ENCODE measurements at places on chromosomes 13 and 19.

GRCh38 chr13:99845161-99845874 lies 126.2 kb downstream of the ZIC5 start:
- DNase-seq: no peak

DNA sequence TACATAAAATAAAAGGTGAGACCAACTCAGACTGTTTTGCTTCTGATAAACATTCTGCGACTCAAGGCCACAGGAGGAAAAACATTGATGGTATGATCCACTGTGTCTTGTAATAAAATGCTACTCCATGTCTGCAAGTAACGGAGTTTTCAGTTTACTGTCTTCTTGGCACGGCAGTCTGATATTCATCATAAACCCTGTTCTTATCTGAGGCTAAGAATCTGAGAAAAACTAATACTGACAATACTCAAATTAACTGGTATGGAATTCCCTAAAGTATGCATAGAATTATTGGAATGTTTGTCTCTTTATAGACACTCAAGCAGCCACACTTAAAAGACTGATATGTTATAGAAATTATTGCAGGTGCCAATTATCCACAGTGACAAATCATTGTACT lies 125.5 kb downstream of the TBC1D4 start:
- DNase-seq: no peak

DNA sequence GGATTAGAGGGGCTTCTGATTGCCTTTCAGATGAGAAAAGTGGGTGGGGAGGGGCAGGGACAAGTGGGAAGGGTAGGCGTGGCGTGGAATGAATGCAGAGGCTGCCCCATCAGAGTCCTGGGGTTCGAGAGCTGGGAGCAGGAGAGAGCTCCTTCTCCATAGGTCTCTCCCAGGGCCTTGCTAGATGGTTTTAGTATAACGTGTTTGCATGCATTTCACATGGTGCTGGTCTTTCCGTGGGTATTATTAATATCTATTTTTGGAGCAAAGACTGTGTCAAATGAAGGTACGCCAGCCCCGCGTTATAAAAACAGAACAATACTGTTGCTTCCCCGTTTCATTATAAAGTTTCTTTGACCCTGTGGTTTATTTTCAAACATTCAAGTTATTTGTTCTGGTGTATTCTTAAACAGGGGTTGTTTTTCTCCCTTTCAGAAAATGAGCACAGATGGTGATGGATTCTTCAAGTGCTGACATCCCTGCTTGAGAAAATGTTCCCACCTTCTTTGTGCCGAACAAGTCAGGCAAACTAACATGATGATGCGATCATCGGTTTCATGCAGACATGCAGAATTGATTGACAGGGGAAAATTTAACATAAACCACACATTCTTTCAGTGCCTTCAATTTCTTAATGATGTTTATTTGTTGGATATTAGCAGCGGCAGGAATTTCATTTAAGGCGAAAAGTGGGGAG lies 62.1 kb upstream of the ZNF536 start:
- no peak for DNase-seq

- DNase-seq: no peak
Observed at GRCh38 chr13:77118134-77118533, 91.2 kb upstream of the FBXL3 start.

- DNase-seq: peak; percentile 54
Observed at GRCh38 chr13:39385621-39386231, 217.3 kb downstream of the LHFPL6 start.

DNA sequence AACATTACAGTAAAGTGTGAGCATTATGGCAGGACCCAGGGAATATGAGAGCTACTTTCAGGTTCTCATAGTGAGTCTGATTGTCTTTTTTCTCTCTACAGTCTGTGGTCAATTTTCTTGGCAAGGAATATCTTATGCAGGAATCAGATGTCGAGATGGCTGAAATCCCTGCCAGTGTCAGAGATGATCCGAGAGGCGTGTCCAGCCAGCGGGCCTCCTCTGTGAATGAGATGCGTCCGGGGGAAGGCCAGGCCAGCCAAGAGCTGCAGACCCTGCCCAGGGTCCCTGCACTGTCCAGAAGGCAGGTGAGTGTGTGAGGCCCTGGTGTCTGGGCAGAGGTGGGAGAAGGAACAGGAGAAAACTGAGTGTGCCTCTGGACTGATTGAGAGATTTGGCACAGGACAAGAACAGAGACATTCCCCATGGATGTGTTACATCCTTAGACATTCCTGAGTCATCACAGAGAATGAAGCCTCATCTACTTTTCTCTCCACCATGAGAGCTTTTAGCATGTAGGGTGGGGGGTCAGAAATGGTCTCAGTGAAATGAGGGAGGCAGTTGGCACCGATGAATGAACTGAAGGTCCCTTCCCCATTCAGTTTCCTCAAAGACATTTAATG lies 27.3 kb upstream of the EDDM13 start:
- DNase-seq: no peak

DNA sequence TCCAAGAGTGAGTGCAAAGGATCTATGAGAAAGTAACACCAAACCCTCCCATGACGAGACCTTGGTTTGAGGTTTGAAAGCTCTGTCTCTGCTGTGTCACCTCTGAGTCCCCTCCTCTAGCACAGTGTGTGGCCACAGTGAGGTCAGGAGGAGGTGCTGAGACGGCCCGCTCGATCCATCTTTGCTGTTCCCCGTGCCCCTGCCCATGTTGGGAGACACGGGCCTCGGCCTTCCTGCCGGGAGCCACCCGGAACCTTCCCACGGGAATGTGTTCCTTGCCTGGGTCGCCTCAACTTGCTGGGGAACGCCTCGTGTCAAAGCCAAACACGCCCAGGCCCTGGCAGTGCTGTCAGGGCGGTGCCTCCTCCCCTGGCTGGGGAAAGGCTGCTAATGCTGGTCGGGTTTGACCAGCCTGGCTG lies 10.1 kb downstream of the NANOS3 start:
- no peak for DNase-seq

GRCh38 chr19:14160017-14160703 lies 23.8 kb upstream of the ASF1B start:
- DNase-seq: no peak

- no peak for DNase-seq
Observed at GRCh38 chr13:19726611-19727010, 56.1 kb downstream of the PSPC1 start.

GRCh38 chr19:16125737-16126495 lies 14.2 kb downstream of the RAB8A start:
- no peak for DNase-seq

- DNase-seq: no peak
Observed at GRCh38 chr13:59730026-59730425, 433.7 kb downstream of the DIAPH3 start.

DNA sequence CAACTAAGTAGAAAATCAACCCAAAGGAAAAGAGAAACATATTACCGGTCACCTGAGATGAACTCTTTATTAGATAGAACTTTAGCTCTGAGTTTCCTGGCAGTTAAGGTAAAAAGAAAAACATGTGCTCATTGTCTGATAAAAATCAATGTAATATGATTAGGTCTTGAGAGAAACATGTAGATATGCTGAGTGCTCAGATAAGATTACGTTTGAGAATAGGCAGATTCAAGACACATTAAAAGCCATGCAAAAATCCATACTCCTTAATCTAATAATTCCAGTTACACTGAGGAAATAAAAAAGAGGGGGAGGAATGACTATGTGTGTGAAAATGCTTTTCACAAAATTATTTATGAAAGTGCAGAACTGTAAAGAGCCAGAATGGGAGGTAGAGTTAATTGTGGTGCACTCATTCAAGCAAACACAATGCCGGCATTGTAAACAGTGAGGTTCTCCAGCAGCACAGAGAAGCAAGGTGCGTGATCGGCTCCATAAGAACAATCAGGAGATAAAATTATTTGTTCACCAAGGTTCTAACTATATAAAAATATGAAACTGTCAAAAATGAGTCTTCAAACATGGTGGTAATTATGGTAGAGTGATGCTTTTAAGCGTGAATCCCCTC lies 88.8 kb downstream of the MBNL2 start:
- DNase-seq: no peak

DNA sequence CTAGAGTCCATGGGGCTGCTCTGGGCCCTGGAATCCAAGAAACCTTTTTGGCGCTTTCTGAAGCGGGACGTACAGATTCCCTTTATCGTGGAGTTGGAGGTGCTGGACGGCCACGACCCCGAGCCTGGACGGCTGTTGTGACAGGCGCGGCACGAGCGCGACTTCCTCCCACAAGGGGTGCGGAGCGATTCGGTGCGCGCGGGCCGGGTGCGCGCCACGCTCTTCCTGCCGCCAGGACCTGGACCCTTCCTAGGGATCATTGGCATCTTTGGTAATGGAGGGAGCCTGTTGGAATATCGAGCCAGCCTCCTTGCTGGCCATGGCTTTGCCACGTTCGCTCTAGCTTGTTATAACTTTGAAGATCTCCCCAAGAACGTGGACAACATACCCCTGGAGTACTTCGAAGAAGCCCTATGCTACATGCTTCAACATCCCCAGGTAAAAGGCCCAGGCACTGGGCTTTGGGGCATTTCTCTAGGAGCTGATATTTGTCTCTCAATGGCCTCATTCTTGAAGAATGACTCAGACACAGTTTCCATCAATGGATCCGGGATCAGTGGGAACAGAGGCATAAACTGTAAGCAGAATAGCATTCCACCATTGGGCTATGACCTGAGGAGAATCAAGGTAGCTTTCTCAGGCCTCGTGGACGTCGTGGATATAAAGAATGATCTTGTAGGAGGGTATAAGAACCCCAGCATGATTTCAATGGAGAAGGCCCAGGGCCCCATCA lies 3.5 kb upstream of the ZFP82 start:
- DNase-seq: no peak

DNA sequence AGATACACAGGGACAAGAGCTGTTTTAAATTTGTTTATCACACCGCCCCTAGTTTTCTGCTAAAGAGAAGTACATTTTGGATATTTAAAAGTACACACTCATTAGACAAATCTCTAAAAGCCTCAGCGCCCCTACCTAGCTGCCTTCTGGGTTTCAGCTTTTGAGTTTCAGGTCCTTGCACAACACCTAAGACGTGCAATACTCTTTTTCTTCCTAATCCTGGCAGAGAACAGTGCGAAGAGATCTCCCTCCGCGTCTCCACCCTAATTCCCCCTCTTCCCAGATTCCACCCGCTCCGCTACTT lies 421 bp upstream of the KLF5 start:
- no peak for DNase-seq

GRCh38 chr13:112350300-112350699 lies 25.9 kb upstream of the SPACA7 start:
- no peak for DNase-seq

DNA sequence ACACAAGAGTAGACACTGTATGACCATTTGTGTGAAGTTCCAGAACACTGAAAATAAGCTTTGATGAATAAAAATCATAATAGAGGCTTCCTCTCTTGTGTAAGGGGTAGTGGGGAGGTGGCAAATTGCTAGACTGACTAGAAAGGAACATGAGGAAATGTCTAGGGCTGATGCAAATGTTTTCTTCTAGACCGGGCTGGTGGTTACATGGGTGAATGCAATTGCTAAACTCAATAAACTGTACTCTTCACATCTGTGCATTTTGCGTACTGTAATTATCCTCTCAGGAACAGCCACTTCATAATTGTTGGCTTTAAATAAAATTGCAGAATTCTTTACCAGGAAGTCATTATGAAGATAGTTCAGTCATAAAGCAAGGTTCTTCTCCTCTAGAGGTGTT lies 5.2 kb upstream of the KBTBD7 start:
- DNase-seq: no peak

GRCh38 chr13:44429311-44429710 lies 55.7 kb downstream of the SERP2 start:
- DNase-seq: no peak

- DNase-seq: no peak
Observed at GRCh38 chr19:39390451-39390750, 505 bp downstream of the PAF1 start.

GRCh38 chr19:3055741-3056416 lies 6.4 kb downstream of the TLE5 start:
- peak; percentile 61 for DNase-seq

DNA sequence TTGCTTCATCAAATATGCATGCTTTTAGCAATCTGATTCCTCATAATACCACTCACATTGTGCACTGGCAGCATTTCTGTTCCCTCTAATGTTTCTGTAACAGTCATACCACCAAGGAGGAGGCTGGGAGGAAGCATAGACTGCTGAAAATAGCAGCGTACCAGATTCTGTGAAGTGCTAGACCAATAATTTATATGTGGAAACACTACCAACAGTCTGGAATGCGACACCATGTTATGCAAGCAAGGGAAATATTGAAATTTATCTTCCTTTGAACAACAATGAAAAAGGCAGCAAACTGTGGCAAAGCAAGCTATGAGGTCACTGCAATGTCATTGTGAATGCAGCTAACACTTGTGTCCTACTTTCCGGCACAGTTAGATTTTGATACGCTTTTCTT lies 1388.0 kb downstream of the EFNB2 start:
- DNase-seq: no peak

GRCh38 chr19:30559446-30559845 lies 187.3 kb downstream of the ZNF536 start:
- no peak for DNase-seq

GRCh38 chr13:114097212-114097892 lies 35.1 kb downstream of the RASA3 start:
- DNase-seq: no peak

DNA sequence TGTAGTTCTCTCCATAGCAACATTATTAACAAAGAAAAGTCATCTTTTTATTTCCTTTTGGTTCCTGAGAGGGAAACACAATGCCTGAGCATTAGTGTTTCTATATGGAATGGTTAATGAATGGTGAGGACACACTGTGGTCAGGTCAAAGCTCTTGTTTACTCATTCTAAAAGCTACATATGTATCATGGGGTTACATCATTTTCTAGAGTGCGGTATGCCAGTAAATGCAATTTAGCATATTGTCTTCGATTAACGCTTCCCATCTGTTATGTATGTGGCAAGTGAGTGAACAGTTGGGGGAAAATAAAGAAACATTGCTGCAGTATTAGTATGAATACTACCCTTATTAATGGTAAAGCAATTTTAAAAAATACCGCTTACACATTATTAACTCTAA lies 1152.2 kb upstream of the SPRY2 start:
- no peak for DNase-seq

DNA sequence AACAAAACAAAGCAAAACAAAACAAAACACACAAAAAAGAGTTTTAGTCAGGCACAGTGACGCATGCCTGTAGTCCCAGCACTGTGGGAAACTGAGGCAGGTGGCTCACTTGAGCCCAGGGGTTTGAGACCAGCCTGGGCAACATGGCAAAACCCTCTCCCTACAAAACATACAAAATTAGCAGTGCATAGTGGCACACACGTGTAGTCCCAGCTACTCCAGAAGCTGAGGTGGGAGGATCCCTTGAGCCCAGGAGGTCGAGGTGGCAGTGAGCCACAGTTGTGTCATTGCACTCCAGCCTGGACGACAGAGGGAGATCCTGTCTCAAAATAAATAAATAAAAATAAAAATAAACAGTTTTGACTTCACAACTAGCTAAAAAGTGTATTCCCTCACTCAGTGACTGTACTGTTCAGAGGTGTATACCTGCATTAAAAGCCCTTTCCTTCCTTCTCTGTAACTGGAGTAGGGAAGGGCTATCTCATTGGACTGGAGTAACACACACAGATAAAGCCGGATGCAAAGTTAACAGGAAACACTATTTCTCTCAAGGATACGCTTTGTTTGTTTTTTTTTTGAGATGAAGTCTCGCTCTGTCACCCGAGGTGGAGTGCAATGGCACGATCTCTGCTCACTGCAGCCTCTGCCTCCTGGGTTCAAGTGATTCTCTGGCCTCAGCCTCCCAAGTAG lies 3.7 kb upstream of the BAX start:
- DNase-seq: no peak

Measured in H1 (cell line).